Astrocyte (in vitro differentiated cells and primary cell): ENCODE measurements at places on chromosomes 7 and 10. TPM values are rescaled to one million over a fixed set of nuclear protein-coding genes. Genes with fewer than 3 reads are reported as not detected.

Gene TFEC
- 1.4 and 1.8 TPM in 2 replicates for total RNA-seq

Gene VAX1
- total RNA-seq, result 0.34 and 0.62 TPM in 2 replicates

Gene PLA2G12B
- not detected in 2 replicates for total RNA-seq

Gene OR9A2
- not detected in 2 replicates for total RNA-seq

Gene CLCN1
- not detected in 2 replicates for total RNA-seq

Gene DYNC1I1
- total RNA-seq, result 3.2 TPM in 2 replicates

Gene INA
- total RNA-seq, result 26.9 and 39.6 TPM in 2 replicates

Gene HOXA10
- total RNA-seq, result not detected in 2 replicates

Gene TEX47
- total RNA-seq, result not detected in 2 replicates

Gene GNA12
- 67.2 and 72.7 TPM in 2 replicates for total RNA-seq
